ENCODE measurements at places on chromosomes 5 and 9. TPM values are rescaled to one million over a fixed set of nuclear protein-coding genes. Genes with fewer than 3 reads are reported as not detected.

The C9orf153 gene
- total RNA-seq = not detected

The SPINK4 gene
- not detected for total RNA-seq

The TSSK1B gene
- total RNA-seq = not detected

The IFNB1 gene
- not detected for total RNA-seq

The CHSY3 gene
- 2.4 TPM for total RNA-seq

The SPACA9 gene
- 5.1 TPM for total RNA-seq

The LIX1 gene
- total RNA-seq = not detected

The NR2F1-AS1 gene
- total RNA-seq = 24.4 TPM

The GLDC gene
- total RNA-seq = 2.9 TPM

The PCDHB6 gene
- total RNA-seq = 1.7 TPM

The YTHDC2 gene
- total RNA-seq = 14.8 TPM

The BTNL8 gene
- 0.71 TPM for total RNA-seq

The ELAVL2 gene
- total RNA-seq = 27.5 TPM

The HMGCS1 gene
- 39.1 TPM for total RNA-seq

The TRMT10B gene
- total RNA-seq = 1.2 TPM

The SLC28A3 gene
- 1.0 TPM for total RNA-seq

The ADCY2 gene
- 0.10 TPM for total RNA-seq

The GPR150 gene
- not detected for total RNA-seq

The GARIN3 gene
- not detected for total RNA-seq

The BRD8 gene
- total RNA-seq = 91.5 TPM

The ORM2 gene
- total RNA-seq = not detected

The CSF2 gene
- 1.3 TPM for total RNA-seq

The FCN2 gene
- not detected for total RNA-seq

The C9orf50 gene
- total RNA-seq = not detected

The CDH18 gene
- total RNA-seq = 5.3 TPM

The SPINK6 gene
- total RNA-seq = 0.89 TPM

The CRHBP gene
- not detected for total RNA-seq

The OR1Q1 gene
- total RNA-seq = not detected

The ARHGEF28 gene
- 15.9 TPM for total RNA-seq

The SOHLH1 gene
- total RNA-seq = not detected

The RBM27 gene
- 46.6 TPM for total RNA-seq

The FBLL1 gene
- total RNA-seq = not detected

The KLF9 gene
- 1.1 TPM for total RNA-seq

The JAKMIP2 gene
- total RNA-seq = 15.6 TPM

The HNRNPA0 gene
- total RNA-seq = 10.2 TPM

The NDOR1 gene
- total RNA-seq = 25.5 TPM

The TUSC1 gene
- total RNA-seq = 31.2 TPM

The ERAP2 gene
- 97.0 TPM for total RNA-seq

The CCNO gene
- total RNA-seq = 4.9 TPM

The FRMD3 gene
- 0.96 TPM for total RNA-seq

The LHX3 gene
- not detected for total RNA-seq

The SHOC1 gene
- total RNA-seq = not detected

The LHFPL2 gene
- 48.8 TPM for total RNA-seq

The LEAP2 gene
- 1.9 TPM for total RNA-seq

The KCNMB1 gene
- total RNA-seq = not detected

The COL23A1 gene
- not detected for total RNA-seq

The RAI14 gene
- total RNA-seq = 66.0 TPM

The WHRN gene
- 2.0 TPM for total RNA-seq

The ADGRV1 gene
- total RNA-seq = not detected

The OGN gene
- not detected for total RNA-seq

The GRM6 gene
- not detected for total RNA-seq

The SOX30 gene
- total RNA-seq = not detected

The GLRA1 gene
- total RNA-seq = not detected

The BAAT gene
- total RNA-seq = not detected

Measured in A172 (cell line).